GM04504 (cell line): ENCODE measurements at places on chromosomes 3 and 15.

- no peak for DNase-seq
Measured at GRCh38 chr15:48785195-48785594, 25.7 kb downstream of the CEP152 start.

GRCh38 chr15:74423431-74424257, 10.1 kb downstream of the SEMA7A start:
- no peak for DNase-seq

GRCh38 chr3:193800138-193801043, 207.4 kb downstream of the OPA1 start:
- no peak for DNase-seq

- DNase-seq, result no peak
Measured at GRCh38 chr3:149579161-149579560, 78.7 kb downstream of the WWTR1 start.

DNA sequence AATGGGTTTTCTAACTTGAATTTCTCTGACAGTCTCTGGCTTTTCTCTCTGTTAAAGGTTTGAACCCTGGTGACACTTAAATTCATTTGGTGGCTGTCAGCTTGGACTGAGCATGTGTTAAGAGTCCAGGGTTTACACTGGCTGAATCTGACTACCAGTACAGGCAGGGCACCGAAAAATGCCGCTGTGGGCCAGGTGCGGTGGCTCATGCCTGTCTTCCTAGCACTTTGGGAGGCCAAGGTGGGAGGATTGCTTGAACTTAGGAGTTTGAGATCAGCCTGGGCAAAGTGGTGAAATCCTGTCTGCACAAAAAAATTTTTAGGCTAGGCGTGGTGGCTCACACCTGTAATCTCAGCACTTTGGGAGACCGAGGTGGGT, 1.8 kb downstream of the MANF start:
- DNase-seq, result no peak

DNA sequence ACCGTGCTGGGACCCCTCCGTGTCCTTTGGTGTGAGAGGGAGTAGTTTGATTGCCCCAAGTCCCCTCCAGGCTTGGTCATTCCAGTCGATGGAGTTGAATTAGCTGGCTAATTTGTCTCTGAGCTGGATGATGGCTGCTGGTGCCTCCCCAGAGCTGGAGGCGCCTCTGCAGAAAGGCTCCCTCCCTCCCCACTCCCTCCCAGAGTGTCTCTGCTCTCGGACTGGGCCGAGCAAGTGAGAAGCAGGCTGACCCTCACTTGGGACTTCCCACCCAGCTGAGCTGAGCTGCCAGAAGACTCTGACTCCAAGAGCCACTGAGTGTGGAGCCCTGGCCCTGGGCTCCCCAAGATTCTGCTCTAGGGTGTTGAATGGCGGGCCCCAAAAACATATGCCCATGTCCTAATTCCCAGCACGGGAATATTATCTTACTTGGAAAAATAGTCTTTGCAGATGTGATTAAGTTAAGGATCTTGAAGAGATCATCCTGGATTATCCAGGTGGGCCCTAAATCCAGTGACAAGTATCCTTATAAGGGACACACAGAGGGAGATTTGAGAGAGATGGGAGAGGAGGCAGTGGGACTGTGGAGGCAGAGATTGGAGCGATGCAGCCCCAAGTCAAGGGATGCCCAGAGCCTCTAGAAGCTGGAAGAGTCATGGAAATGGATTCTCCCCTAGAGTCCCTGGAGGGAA, 60.7 kb upstream of the TLE3 start:
- no peak for DNase-seq
